ENCODE measurements at places on chromosomes 2 and 18.

DNA sequence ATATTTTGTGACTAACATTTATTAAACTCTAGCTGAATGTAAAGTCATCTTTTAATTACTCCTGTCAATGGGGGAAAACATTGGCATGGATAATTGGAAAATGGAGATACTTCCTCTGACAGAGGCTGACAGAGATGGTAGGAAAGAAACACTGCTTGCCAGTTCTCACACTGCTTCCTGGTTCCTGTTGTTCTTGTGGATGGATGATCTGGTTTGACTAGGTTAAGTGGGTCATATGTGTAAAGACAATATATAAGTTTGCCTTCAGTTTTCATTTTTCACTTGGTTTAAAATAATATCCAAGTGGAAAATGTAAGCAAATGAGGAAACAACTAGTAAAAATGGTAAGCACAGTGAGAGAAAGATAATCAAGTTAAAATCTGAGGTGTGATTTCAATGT is 188.8 kb upstream of the CWC22 start:
- peak; percentile 26 for DNase-seq

- DNase-seq, result no peak
These were observed 13.7 kb upstream of the RALB start for GRCh38 chr2:120238728-120239487.

GRCh38 chr2:10240911-10241610 is 61.6 kb upstream of the HPCAL1 start:
- no peak for DNase-seq

GRCh38 chr2:183837157-183837556 is 712.9 kb downstream of the NUP35 start:
- DNase-seq, result no peak

DNA sequence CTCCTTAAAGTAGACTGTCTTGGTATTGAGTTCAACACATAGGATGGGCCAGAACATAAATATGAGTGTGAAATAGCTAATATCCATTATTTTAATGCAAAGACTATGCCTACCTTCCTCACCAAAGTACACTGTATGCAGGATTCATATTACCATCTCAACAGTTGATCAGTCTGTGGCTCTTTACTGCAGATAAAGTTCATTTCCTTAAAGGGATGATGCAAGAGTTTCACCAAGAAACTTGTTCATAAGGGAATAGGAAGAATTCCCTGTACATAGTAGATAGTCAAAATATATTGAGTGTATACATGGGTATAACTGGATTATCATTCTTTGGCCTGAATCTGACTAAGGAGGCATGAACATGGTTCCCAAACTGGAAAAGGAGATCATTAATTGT is 35.0 kb downstream of the MARS2 start:
- DNase-seq, result no peak
